Epithelial cell of prostate (primary cell): ENCODE measurements at places on chromosomes 3 and 15.

GRCh38 chr15:74620636-74621545 is 5.3 kb downstream of the CLK3 start:
- no peak for DNase-seq

DNA sequence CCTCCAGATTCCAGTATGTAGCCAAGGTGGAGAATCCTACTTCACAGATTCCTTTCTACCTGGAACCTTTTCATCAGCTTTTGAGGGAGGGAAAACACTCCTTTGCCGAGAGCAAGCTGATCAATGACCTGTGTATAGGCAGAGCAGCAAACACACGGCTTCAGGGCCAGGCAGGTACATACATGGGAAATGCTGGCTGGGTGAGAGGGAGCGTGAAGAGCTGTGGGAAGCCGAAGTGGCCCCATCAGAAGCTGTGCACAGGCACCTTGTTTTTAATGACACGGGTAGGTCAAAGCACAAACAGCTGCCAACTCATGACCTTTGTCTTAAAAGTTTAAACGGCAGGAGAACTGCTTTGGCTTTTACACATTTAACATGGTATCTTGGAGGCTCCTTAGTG is 25.3 kb downstream of the STARD5 start:
- no peak for DNase-seq

DNA sequence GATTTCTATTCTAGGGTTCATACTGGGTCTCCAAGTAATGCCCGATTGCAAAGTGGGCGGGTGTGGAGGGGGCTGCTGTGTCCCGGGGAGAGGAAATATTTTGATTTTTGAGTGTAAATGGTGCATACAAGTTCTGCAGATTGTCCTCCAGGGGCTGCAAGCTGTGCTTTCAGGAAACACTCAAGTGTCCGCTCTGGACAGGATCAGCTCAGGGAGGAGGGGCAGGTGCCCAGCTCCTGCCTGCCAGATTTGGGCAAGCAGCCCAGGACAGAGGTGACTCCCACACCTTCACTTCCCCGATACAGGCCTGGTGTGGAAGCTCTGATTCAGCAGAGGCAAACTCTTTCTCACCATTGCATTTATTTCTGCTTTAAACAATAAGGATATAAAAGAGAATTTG is 142.7 kb downstream of the ALDH1A2 start:
- DNase-seq: no peak

DNA sequence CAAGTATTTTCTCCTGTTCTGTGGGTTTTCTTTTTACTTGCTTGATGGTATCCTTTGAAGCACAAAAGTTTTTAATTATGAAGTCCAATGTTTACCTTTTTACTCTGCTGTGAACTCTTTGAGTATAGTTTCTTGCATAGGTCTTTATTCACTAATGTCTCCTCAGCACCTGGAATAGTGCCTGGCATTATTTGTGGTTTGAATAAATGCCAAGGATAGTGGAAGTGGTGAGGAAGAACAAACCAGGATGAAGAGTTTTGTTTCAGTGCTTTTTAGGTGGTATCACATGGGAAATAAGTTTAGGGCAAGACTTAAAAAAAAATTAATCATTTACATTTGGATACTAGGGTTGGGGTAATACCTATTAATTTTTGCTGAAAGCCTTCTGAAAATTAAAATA is 25.7 kb downstream of the GPD1L start:
- DNase-seq: no peak

DNA sequence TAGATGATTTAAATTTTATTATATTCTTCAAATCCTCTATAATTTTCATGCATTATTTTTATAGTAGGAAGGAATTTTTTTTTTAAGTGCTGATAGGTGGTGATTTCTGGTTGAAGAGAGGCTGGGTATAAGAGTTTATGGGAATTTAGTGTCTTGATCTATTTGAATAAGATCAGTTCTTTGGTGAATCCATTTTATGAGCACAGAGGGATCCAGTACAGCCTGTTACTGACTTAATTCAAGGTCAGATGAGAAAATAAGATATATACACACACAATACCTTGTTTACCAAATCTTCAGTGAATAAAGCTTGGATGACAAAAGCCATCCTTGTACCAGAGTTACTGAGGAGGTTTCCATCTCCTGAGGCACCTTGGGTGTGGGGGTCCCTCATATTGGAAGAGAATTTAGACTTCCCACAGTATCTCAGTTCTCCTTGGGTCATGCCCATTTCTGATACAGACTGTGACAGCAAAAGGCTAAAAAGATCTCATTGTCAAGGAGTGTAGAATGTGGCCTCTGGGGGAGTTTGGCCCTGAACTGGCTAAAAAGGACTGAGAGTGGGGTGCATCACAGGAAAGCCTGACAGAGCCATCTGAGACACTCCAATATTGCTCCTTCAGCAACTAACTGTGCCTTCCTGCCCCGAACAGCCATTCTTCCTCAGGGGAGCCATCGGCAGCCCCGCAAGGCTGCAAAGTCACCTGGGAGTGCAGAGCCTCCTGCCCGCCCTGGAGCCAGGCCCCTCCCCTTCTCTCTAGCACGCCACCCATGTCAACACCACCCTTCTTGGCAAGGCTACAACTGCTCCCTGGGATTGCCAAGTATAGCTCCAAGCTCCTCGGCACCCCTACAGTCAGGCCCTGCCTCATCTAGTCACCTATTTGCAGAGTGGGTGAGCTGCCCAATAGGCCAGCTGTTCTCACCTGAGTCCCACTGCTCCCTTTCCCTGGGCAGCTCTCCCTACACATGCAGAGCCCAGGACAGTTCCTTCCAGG is 43.1 kb upstream of the HACD2 start:
- no peak for DNase-seq

DNA sequence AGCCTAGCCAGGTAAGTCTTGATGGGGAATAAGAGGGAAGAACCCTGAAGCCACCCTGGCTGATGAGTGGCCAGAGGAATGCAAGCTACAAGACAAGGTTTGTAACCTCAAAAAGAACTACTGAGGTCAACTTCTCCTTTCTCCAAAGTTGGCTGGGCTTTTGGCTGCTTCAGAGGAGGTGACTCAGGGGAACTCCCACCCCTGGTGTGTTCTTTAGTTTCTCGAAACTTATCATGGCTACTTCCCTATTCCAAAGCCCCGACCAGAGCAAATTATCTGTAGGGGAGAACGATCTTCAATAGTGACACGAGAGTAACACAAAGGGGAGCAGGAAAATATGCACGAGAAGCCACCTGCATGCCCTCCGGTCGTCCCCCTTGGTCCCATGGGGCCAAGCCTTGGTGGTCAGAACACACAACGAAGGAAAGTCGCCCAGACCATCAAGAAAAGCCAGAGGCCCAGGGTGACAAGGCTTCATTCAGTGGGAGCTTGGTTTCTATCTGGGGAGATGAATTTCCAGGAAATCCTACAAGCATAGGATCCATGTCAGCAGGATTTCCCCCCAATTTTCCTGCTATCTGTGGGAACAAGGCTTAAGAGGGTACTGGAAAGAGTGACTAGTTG is 6.5 kb upstream of the BCL2A1 start:
- no peak for DNase-seq

DNA sequence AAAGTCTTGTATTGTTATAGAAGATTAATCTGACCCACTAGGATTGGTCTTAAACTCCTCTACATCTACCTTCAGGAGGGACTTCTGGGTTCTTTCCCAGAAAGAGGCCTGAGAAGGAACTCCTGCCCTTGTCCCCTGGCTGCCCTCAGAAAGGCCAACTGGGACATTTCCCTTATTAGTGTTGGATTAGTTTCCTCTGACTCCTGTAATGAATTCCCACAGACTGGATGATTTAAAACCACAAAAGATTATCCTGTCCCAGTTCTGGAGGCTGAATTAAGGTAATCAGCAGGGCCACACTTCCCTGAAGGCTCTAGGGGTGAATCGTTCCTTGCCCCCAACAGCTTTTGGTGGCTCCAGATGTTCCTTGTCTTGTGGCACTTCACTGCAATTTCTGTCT is 102.8 kb upstream of the NMNAT3 start:
- DNase-seq: no peak

DNA sequence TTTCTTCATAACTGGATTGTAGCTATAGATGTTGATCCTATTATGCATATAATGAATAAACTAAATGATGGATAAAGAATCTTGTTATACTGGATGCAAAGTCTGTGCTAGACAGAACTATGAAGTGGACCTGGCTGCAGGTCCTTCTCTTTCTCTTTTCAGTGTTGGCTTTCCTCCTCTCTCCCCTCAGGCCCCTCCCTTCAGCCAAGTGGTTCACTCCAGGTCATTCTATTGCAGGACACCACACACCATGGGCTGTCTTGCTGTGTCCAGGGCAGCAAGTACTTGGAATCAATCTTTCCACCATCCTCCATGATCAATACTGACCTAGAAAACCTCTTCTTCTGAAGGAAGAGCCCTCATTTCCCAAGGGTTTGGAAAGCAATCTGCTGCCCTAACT is 20.3 kb downstream of the EIF4E3 start:
- no peak for DNase-seq

DNA sequence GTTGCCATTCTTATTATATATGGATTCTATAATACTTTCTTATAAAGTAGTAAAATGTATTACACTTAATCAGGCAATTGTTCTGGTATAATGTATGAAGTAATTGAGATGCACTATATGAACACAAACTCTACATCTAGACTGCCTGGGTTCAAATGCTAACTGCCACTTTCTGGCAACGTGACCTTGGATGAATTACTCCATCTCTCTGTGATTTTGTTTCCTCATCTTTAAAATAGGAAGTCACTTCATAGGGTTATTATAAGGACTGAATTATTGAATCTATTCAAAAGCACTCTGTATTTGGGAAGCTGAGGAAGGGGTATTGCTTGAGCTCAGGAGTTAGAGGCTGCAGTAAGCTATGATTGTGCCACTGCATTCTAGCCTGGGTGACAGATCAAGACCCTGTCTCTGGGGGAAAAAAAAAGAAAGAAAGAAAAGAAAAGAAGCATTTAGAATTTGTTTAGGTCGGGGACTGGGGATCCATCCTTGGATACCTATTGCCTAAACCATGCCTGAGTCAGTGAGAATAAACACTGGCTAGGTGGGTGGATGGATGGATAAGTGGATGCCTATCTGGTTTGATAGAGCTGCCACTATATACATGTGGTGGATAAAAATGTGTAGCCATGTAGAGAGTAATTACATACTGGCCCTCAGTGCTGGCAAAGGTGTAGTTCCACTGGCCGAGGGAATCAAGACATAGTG is 2.5 kb downstream of the TM4SF1 start:
- no peak for DNase-seq

DNA sequence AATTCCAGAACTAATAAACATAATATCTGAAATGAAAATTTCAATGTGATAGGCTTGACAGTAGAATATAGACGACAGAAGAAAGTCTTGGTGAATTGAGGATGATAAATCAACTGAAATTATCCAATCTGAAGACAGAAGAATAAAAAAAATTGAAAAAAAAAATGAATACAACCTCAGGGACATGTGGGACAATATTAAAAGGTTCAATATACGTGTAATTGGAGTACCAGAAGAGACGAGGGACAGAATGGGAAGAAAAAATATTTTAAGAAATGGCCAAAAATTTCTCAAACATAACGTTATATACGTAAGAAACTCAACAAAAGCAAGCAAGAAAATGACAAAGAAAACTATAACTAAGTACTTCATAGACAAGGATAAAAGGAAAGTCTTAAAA is 43.3 kb upstream of the HCLS1 start:
- DNase-seq: no peak

DNA sequence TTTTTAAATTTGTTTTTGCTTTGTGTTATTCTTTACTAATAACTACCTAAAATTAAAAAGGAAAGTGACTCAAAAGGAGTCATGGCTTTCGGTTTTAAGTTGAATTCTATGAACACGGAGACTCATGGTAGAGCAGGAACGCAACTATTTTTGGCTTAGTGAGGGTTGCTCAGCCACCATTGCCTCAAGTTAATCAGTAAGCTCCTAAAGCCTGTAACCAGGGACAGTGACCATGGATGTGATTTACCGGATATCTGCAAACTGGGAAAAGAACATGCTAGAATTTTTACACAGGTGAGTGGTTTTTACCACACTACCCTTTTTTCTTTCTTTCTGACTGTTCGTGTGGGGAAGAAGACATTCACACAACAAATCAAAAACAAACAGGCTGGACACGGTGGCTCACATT is 11.8 kb downstream of the SLC12A8 start:
- DNase-seq: no peak

DNA sequence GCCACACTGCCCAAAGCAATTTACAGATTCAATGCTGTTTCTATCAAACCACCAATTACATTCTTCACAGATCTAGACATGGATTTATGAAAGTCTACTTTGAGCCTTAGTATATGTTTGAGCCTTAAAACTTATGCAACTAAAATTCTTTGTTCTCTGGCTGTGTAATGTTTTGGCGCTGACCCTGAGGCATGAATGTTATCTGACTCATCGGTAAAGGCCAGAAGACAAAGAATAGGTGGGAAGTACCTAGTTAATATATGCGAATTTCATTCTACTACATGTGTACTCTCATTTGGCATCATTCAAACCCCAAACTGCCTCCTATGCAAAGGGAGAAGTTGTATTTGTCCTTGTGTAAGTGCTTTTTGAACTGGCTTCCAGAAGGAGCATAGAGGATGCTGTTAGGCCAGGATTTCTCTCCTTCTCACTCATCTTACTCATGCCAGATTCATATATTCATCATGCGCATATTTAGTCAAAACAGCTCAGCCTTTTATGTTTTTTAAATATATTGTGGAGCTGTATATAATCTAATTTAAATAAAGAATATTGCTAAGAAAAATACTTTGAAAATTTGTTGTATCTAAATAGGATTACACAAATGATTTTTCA is 204.2 kb downstream of the NFKBIZ start:
- DNase-seq: peak; percentile 70

GRCh38 chr3:8223766-8224165 is 277.9 kb upstream of the LMCD1 start:
- no peak for DNase-seq
